ENCODE measurements at places on chromosomes 3 and 15.

- no peak for DNase-seq
These were observed 383.3 kb upstream of the MCTP2 start for GRCh38 chr15:93848076-93848475.

DNA sequence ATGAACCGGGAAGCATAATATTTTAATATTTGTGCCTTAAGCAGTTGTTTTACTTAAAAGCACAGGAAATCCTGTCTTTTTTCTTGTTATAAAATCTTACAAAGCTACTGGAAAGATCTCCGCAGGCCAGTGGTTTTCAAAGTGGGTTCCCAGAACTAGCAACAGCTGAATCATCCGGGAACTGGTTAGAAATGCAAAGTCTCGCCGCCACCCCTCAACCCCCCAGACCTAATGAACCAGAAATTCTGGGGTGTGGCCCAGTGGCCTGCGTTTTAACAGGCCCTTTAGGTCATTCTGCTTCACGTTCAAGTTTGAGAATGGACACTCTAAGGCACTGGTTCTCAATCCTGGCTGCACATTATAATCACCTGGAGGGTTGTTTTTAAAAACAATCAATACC, 74.7 kb downstream of the PDZRN3 start:
- no peak for DNase-seq

DNA sequence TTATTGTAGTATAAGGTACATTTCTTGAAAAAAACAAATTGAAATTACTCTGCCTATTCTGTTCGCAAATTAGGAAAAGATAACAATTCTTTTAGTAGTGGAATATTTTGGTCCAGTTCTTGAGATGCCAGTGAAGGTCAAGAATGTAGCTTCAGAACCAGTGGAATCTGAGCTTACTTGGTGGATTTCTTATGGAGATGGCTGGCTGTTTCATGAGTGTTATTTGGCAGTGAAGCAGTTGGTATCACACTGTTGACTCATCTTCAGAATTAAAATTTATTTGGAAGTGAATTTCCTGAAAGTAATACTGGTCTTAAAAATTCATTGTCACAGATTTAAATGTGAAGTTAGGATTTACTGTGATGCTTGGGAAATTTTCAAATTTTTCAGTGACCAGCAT, 19.1 kb downstream of the RNF13 start:
- no peak for DNase-seq

- DNase-seq, result no peak
These were observed 40.9 kb upstream of the PTPN23 start for GRCh38 chr3:47339951-47340350.

GRCh38 chr3:70312336-70312735, at the start of gene MDFIC2:
MDFIC2 (minus strand) TSS chr3:70312638; CDS start chr3:70311973, 665 bp downstream.
- DNase-seq, result no peak

DNA sequence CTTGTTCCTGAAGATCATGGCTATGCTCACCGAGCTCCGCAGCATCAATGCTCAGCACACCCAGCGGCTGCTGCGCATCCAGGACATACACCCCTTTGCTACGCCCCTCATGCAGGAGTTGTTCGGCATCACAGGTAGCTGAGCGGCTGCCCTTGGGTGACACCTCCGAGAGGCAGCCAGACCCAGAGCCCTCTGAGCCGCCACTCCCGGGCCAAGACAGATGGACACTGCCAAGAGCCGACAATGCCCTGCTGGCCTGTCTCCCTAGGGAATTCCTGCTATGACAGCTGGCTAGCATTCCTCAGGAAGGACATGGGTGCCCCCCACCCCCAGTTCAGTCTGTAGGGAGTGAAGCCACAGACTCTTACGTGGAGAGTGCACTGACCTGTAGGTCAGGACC, 35.2 kb downstream of the NR1I2 start:
- DNase-seq, result no peak

DNA sequence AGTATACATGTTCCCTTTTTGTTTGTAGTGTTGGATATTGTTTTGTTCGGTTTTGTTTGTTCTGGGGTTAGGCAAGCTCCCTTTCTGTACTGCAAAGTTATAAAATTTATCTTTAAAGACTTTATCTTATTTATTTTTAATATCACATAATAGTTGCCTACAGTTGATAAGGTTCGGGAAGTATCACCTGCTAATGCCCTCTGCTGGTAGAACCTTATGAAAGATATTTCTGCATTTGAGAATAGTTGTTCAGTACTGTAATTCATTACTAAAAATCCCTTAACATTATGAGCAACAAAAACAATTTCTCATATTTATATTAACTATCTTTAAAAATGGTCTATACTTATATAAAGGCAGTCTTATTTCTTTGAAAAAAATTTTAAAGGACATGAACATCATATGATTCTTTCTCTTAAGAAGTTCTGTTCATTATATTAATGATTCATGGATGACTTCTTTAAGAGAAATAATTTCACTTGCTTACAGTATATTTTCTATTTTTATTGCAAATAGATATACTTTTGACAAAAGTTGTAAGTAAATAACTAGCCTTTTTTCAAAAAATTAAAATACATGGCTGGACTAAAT, 1126.8 kb downstream of the SI start:
- DNase-seq, result no peak

DNA sequence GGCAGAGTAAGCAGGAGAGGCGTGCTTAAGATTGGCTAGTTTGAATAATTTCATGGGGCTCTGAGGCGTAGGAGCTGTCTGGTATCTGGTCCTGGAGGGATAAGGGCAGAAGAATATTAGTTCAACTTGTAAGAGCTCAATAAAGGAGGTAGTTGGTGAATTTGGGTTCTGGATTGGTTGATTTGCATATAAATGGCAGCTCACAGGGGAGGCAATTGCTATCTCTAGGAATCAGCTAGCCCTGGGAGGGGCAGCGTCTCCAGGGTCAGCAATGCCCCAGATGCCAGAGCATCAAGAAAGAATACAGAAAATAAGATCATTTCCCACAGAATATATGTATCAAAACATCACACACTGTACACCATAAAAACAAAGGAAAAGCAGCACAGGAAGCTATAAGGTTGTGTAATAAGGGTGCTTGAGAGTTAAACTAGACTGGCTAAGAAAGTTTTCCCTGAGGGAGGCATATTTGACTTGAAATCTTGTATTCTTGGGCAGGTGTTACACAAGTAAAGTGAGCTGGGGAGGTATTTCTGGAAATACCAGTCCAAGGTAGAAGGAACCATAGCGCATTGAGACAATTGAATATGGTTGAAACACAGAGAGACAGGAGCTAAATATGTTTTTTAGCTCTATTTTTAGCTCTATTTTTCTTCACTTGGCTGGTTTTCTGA, 6.1 kb downstream of the MOBP start:
- DNase-seq, result no peak

DNA sequence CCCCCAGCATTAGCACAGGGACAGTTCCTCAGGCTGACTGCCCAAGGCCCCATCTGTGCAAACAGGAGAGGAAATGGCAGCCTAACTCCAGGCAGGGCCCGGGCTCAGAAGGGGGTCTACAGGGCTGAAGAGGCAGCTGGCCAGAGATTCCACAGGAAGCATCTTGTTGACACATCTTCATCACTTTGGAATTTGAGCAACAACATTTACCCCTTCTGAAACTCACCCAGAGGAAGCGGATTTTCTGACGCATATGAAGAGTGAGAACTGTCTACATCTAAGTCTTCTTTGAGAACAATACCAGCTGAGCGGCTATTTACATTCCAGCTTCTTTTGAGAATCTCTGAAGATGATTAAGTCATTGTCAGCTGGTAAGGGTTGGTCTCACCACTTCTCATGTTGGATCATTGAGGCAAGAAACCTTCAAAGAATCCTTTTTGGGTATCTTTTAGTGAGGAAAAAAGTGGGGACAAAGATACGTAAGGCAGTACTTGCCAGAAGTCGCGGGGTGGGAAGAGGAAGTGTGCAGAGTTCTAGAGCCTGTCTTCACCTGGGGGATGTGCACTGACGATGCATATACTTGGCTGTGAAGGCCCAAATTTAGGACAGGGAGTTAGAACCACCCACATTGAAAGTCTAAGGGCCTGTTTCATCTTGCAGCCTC, 25.4 kb upstream of the SRP14 start:
- DNase-seq, result no peak

DNA sequence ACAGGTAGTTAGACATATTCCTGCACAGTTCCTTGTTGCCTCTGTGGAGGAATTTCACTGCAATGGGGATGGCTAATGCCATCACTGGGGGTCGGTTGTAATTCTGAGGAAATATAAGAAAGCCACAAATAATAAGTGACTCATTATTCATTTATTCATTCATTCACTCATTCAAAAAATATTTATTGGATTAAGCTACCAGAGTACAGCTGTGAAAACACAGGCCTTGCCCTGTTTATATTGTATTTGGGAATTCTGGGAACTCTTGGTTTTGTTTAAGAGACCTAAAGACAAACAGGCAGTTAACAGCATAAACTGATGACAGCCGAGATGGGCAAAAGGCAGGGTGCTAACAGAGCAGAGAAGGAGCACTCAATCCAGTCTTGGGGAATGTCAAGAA, 23.6 kb downstream of the PTX3 start:
- no peak for DNase-seq

GRCh38 chr3:19107719-19108118, 40.6 kb upstream of the KCNH8 start:
- DNase-seq, result no peak

- no peak for DNase-seq
These were observed 84.3 kb upstream of the ZNF385D start for GRCh38 chr3:21835264-21835663.

DNA sequence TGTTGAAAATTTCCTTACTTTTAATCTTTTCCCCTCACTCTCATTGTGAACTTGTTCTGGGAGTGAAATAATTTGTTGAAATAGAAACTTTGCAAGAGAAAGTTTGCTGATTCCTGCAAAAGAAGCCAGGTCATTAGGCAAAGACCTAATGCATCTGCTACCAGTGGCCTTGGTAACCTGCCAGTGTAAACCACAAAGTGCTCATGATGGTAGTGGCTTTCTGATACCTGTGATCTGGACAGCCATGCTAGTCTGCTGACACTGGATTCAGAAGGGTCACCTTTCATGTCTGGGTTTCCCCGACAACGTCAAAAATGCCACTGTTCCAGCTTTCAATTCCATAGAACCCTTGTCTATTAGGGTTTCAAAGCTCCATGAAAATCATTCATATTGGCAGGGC, 123.7 kb upstream of the MCTP2 start:
- DNase-seq, result no peak

- DNase-seq, result no peak
These were observed 29.6 kb downstream of the PLSCR4 start for GRCh38 chr3:146221276-146221675.

DNA sequence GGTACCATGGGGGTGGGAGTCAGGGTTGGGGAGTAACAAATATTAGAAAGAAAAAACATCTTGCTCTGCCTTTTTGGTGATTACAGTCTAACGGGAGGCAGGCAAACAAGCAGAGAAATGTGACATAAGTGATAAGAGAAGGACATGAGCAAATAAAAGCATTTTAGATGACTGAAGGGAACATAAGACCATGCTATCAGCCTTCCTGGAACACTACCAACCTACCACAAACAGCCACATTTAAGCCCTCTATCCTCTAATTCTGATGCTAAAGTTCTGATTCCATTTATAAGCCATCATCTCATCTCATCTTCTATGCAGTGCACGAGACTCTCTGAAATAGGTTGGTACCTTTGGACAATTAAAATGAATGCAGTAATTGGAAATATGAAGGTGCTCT, 243.4 kb upstream of the P2RY1 start:
- no peak for DNase-seq

DNA sequence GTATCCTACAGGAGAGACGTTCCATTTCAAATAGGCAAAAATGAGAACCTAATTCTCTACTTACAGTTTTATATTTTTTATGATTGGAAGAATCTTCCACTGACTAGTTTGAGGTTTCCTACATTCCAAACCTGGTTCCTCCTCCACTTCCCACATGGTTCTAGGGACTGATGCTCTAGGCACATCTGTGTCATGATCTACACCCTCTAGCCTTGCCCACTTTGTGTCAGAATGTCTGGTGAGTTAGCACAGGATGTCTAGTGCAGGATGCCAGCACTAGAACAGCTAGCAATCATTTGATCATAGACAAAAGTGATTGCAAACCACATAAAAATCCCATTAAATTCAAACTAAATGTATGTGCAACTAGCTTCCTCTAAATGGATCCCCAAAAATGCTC, 26.7 kb upstream of the FILIP1L start:
- DNase-seq, result no peak

DNA sequence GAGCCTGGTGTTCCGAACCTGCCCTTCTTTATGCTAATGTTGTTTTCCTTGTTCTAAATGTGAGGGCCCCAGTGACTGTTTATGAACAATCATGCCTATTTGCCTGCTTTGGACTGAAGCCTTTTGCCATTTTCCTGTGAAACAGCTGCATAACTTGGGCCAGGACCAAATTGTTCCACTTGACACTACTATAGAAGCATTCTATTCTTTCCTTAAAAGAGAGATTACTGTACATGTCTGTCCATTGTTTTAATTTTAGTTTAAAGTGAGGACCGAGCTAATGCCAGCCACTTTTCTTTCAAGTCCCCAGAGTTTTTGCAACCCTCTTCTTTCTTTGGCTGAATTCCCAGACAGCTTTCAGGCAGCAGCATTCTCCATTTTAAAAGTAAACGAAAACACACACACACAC, 980.3 kb downstream of the CADM2 start:
- DNase-seq, result no peak

- no peak for DNase-seq
These were observed 269.2 kb downstream of the MECOM start for GRCh38 chr3:169394316-169394715.

DNA sequence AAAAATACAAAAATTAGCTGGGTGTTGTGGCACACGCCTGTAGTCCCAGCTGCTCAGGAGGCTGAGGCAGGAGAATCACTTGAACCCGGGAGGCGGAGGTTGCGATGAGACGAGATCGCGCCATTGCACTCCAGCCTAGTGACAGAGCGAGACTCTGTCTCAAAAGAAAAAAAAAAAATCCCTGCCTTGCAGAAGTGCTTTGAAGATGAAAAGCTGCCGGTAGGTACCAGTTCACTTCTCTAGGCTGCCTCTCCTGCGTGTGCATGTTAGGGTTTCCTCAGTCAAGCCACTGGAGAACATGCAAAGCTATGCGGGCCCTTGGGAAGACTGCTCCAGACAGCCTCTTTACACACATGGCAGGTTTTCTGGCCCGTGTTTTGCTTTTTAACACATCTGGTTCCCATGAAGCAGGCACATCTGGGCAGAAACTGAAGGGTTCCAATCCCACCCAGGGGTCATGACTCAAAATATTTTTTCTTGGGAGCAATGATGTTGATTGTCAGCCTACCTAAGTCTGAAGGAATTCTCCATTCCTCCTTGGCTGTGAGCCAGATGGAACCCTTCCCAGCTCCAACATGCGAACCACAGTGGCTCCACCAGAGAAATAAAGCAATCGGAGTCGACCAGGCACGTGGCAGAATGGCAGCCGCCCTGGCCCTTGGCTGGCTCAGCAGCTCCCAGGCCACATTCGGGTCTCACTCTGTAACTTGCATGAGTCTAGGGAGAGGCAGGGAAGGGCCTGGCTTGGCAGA, 29.6 kb downstream of the MGLL start:
- DNase-seq, result no peak

DNA sequence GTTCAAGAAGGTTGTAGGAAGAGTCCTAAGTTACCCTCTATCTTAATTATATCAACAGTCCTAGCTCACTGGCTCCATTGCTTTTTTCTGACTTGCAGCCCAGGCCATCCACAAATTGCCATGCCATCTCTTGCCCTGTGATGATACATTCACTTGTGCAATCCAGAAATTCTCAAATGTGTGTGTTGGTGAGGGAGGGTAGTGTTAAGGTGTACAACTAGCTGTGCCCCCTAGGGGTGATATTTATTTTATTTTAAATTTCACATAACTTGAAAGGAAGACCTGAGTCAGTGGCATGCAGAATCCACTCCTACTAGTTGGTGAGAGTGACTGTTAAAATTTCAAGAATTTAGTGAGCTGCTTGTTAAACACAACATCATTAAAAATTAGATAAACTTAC, 156.1 kb upstream of the ANKRD28 start:
- DNase-seq, result no peak

GRCh38 chr15:78617076-78617475, 3.7 kb downstream of the CHRNA3 start:
- no peak for DNase-seq
